ENCODE measurements at places on chromosomes 13 and 19.

- DNase-seq = no peak
These were observed 6.5 kb downstream of the PLEKHG2 start for GRCh38 chr19:39419003-39419402.

- peak; percentile 94 for DNase-seq
These were observed 17.9 kb downstream of the BRSK1 start for GRCh38 chr19:55301459-55302317.

DNA sequence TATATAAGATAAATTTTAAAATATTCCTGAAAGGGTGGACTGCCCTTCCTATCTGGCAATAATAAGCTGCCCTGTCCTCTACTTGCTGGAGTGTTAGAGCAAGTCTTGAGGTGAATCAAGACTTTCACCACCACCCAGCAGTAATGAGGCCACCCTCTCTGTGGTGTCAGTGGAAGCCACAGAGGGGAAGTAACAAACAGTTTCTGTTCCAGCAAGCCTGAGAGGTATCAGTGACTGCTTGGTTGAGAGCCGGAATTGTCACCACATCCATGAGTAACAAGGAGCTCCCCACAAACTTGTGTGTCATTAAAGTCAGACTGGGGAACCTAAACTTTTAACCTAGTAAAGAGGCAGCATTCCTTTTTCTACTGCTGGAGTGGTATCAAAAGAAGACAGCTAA, 532.7 kb upstream of the SPRY2 start:
- DNase-seq = peak; percentile 79

DNA sequence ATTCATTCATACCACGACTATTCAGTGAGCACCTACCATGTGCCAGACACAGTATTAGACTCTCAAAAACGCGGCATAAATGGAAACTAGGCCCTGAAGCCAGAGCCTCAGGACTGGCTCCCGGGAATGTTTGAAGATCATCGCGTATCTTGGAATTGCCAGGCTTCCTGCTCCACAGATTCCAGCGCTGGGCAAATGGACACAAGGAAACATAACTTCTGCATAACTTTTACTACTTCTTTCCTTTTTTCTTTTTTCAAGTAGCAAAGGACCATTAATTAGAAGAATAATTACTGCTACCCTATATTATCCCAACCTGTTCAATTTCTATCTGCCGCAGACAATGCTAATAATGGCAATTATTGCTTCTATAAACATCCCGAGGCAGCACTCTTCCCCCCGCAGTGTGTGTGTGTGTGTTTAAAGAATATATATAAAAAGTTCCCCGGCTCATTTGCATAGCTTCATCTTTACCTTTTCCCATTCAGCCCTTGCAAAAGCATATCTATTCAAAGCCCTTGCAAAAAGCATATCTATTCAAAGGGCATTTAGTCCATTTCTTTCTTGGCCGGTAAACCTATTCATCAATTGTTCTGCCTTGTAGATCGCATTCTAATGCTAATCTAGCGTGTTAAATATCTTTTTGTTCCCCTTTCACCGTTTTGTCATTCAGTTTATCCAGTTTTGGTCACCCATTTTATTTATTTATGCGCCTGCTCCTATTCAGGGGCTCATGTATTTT, 6.1 kb downstream of the SOX21 start:
- no peak for DNase-seq

- DNase-seq = no peak
These were observed 25.5 kb downstream of the TJP3 start for GRCh38 chr19:3733549-3734309.

DNA sequence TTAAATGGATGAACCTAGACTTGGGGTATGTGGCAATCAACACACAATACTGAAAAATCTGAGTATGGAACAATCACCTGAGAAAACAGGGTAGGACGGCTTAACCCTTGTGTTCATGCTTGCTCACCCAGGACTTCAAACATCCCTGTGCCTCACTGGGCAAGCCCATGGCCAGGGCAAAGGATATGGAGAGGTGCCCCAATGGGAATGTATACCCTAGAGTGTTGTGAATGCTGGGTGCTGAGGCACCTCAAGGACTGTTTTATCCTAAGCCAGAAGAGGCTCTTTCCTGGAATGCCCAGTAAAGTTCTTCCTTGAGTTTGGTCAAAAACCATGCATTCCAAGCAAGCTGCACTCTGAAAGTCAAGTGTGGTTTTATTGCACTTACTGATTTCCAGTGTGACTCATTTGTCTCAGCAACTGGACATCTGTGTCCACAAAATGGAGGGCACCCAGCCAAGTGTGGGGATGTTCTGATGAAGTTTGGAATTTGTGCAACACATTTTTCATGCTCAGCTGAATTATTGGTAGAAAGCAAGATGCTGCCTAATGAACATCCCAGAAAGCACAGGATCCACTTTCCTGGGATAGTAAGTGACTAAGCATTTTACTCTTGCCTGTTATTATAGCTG, 531.3 kb downstream of the RFC3 start:
- DNase-seq = no peak

GRCh38 chr13:106349080-106349931, 186.2 kb downstream of the EFNB2 start:
- no peak for DNase-seq

DNA sequence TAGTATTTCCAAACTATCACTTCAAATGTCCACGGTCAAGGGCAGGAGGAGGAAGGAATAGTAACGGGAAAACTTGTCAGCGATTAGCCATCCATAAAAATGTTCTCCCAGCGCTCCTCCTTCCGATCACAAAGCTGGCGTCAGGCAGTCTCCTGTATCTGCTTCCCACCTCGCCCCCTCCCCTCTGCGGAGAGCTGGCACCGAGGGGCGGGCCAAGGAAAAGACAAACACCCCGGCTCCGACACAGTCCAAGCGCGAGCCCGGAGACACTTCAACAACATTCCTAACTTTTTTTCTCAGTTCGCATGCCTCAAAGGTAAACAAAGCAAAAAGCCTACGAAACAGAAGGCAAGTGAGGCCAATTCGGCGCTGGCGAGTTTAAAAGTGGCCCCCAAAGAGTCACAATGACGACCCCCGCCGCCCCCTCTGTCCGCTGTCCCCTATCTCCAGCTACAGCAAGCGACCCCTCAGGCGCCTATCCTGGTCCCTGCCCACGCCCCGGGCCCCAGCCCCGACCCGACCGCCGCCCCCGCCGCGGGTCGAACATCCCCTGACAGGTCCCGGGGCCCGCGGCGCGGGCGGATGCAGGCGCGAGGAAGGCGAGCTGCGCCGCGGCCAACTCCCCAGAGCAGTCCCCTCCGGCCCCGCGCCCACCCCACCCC, 736 bp downstream of the SMAD9 start:
- DNase-seq = no peak

DNA sequence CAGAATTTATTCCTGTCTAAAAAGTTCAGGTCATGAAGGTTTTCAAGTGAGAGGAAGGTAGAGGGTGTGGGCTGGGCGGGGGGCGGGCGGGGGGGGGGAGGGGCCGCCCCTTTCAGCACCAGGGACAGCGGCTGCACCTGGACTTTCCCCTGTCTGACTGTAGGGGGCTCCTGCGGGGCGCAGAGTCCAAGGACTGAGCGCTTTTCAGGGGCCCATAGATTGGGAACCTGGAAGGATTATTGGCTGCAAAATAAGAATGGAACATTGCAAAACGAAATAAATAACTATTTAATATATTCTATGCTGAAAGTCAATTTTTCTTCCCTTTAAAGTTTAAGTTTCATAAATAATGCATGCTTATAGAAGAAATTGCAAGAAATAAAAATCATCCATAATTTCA, 8.9 kb upstream of the CYP4F3 start:
- no peak for DNase-seq

GRCh38 chr13:97124206-97124605, 97.9 kb upstream of the MBNL2 start:
- DNase-seq = no peak

DNA sequence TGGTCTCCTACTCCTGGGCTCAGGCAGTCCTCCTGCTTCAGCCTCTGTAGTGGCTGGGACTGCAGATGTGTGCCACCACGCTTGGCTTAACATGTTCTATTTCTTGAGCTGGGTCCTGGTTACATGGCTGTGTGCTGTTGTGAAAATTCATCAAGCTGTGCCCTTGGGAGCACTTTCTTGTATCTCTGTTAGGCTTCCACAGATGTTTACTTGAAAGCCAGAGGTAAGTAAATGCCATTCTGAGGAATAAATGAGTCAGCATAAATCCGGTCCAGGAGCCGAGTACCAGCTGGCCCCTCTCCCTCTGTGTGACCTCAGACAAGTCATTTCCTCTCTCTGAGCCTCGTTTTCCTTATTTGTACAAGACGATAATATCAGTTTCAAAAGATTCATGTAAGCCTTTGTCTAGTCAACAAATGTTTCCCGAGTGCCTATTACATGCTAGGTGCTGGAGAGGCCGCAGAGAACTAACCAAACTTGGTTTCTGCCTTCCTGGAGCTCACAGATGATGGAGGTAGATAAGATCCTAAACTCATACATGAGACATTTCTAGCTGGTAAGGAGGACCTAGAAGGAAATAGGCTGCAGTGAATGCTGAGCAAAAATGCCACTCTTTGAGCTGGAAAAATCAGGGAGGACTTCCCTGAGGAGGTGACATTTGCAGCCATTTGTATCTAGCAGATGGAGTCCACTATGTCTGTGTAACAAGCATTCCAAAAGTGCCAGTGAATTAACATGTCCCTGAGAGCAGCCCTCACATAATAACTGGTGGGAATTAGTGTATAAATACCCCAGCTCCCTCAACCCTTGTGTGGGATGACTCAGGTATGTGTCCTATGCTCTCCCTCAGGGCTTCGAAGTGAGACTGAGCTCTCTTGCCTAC, 2.7 kb upstream of the RASAL3 start:
- peak; percentile 67 for DNase-seq

DNA sequence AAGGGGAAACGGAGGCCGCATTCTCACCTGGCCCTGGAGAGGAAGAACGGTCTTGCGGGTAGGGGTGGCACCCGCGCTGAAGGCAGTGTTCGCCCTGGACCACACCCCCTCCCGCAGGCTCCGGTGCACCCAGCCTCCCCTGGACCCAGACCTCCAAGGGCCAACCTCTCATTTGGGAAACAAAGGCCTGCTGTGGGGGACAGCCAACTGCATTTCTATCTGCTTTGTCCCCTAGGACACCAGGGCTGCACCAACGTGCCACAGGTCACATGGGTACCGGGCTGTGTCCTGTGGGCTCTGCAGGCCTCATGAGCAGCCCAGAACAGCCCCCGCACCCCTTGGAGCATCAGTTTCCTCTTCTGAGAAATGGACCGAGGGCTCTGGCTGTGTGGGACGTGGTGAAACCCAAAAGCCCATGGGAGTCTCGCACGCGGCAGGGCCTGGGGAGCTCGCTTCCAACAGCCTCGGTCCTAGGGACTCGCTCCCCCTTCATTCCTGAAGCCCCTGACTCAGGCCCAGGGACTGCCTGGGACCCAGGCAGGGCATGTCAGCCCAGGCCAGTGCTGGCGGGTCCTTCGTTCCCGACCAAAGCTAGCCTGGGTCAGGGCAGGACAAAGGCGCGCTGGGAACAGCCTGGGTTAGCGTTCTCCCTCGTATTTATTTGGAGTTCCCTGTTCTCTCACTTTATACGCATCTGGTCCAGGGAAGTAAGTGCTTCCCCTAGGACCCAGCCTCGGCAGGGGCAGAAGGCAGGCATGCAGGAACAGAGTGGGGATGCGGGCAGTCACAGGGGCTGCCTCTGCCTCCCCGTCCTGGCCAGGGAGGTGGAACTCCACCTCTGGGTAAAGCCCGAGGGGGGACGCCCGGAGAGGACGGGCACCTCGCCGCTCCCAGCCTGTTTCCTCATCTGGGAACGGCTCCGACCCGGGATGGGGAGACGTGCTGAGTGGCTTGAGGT, 4.6 kb downstream of the TCF3 start:
- no peak for DNase-seq

DNA sequence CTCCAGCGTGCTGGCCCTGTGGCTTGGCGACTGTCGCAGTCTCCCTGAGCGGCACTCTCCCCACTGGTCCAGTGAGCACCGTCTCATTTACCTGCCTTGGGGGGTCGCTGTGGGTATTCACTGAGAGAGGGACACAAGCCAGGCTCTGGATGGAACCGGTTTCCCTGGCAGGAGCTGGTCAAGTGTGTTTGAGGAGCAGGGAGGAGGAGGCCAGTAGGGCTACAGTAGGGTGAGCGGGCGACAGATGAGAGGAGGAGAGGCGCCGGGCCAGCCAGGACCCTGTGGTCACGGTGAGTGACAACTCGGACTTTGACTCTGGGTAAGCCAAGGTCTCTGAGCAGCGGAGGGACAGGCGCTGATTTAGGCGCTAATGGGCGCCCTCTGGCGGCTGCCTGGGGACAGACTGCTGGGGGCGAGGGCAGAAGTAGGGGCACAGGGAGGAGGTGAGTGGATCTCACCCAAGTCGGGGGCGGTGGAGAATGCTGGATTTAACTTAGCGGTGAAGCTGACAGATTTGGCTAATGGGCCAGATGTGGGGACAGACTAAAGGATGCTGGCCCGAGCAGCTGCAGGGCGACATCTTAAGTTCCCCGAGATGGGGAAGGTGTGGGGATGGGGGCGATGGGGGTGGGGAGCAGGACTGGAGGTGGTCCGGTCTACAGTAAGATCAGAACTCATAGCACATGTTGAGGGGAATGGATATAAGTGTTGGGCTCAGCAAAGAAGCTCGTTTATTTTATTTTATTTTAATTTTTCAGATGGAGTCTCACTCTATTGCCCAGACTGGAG, 4.7 kb upstream of the PRMT1 start:
- DNase-seq = peak; percentile 80

GRCh38 chr13:37040789-37041188, 18.7 kb downstream of the SUPT20H start:
- DNase-seq = no peak

GRCh38 chr13:106493533-106494220, 41.8 kb downstream of the EFNB2 start:
- DNase-seq = no peak

- DNase-seq = no peak
These were observed 4.0 kb downstream of the HSD11B1L start for GRCh38 chr19:5684694-5685430.

DNA sequence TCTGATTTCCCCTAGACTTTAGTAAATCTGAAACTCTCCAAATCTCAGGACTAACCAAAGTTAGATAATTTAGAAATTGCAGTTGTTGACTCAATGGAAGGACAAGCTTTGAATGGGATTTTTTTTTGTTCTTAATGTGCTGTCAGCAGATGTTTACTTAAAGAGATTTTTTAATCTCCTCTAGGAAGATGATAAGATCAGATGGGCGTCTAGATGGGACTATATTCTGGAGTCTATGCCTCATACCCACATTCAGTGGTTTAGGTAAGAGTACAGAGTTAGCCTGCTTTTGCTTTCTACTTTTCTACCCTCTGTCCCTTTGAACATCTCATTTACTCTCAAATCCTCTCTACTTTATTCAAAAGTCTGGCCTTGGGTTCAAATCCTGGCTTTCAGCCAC, 39.3 kb downstream of the TM9SF2 start:
- no peak for DNase-seq

GRCh38 chr19:10420444-10421239, at the start of gene PDE4A:
Gene PDE4A, plus strand, starts transcription at chr19:10420538. Its CDS starts 227 bp downstream, at chr19:10420765.
- DNase-seq = peak; percentile 81

GRCh38 chr13:21541980-21542379, 62.0 kb downstream of the MICU2 start:
- DNase-seq = no peak

DNA sequence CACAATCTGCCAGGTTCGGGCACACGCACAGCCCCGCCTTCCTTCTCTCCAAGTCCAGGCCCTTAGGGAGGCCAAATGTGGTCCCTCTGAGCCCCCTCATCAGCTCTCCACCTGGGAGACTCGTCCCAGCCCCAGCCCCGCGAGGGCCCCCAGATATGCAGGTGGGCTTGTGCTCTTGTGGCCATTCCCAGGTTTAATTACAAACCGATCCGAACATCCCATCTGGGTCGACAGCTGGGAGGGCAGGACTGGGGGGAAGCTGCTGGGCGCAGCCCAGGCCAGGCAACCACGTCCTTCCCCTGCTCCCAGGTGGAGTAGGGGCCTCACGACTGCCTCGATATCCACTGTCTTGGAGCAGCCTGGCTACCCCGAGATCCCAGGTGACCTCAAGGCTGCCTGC, 7.5 kb upstream of the C2CD4C start:
- peak; percentile 44 for DNase-seq

All from natural killer cell treated with Interleukin-12 subunit alpha and Interleukin-12 subunit beta and Interleukin-15 and Interleukin-18, amount 100 ng/mL, for 72 hours (primary cell).